ENCODE measurements at places on chromosomes 2 and 18.

- no peak for DNase-seq
These were observed 42.6 kb upstream of the SETBP1 start for GRCh38 chr18:44638034-44638540.

- no peak for DNase-seq
These were observed 52.2 kb downstream of the NRP2 start for GRCh38 chr2:205734436-205735037.

DNA sequence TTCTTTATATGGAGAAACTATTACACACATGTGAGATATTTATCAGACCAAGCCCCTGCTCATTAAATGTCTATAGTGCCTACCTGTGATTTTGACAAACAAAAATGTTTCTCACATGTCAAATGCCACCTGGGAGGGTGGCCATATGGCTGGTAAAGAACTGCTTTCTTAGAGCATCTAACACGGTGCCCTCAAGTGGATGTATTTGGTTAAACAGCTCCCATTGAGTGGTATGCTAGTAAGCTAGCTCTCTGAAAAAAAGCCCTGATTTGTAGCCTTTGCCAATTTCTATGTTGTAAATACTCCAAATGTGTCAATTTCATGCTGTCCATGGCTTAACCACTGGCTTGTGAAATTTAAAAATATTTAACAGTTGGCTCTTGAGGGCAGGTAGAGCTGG, 94.6 kb downstream of the PMAIP1 start:
- no peak for DNase-seq

DNA sequence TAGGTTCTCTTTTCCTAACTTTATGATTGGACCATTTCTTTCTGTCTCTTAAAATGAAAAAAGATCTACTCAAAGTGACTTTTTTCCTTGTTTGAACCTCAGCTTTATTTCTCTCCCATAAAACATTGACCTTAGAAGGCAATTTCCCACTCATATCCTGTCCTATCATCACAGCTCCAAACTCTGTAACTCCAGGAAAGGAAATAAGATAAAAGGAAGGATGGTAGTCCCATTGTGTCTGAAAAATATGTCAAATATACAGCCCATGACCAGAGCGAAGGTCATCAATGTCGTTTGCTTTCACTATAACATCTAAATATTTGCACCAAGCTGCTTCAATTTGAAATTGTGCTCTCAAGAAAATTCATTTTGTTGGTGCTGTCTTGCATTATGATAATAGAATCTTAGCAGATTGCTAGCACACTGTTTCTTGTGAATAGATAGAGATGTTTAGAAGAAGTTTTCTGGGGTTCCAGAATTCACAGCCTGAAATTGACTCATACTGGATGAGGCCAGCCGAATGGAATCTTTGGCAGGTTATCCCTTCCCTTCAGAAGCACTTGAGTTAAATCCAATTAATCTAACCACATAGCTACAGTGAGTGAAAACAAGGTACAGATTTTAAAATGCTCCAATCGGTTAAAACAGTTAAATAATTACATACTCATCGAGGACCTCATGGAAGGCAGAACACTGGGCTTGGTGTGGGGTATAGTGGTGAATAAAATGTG, 95.1 kb downstream of the CRIM1 start:
- DNase-seq: no peak

- DNase-seq: no peak
These were observed 98.7 kb downstream of the GRB14 start for GRCh38 chr2:164522561-164522981.

- peak; percentile 16 for DNase-seq
These were observed 50.0 kb downstream of the ANKMY1 start for GRCh38 chr2:240507778-240508251.

GRCh38 chr18:60549338-60549960, 176.9 kb upstream of the MC4R start:
- no peak for DNase-seq

GRCh38 chr2:72983500-72984161, 66.3 kb downstream of the EMX1 start:
- no peak for DNase-seq

- DNase-seq: no peak
These were observed 469.7 kb upstream of the FANCL start for GRCh38 chr2:58710795-58711279.

DNA sequence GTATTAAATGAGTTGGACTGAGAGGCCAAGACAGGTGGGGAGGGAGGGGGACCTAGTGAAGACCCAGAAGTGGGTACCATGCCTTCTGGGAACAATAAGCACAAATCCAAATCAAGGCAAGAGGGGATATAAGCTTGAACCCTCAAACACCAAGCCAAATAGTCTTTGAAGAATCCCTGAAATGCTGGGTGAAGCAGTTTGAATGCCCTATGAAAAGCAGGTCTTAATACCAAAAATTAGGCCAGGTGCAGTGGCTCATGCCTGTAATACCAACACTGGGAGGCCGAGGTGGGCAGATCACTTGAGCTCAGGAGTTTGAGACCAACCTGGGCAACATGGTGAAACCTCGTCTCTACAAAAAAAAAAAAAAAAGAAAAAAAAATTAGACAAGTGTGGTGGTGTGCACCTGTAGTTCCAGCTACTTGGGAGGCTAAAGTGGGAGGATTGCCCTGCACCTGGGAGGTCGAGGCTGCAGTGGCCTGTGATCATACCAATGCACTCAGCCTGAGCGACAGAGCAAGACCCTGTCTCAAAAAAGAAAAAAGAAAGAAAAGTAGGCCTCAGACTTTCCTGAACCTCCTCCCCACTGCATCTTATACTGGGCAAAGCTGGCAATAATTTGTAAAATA, 3.5 kb downstream of the PCBP1 start:
- no peak for DNase-seq

- DNase-seq: peak; percentile 47
These were observed 175.1 kb downstream of the ZFP36L2 start for GRCh38 chr2:43051338-43051737.

DNA sequence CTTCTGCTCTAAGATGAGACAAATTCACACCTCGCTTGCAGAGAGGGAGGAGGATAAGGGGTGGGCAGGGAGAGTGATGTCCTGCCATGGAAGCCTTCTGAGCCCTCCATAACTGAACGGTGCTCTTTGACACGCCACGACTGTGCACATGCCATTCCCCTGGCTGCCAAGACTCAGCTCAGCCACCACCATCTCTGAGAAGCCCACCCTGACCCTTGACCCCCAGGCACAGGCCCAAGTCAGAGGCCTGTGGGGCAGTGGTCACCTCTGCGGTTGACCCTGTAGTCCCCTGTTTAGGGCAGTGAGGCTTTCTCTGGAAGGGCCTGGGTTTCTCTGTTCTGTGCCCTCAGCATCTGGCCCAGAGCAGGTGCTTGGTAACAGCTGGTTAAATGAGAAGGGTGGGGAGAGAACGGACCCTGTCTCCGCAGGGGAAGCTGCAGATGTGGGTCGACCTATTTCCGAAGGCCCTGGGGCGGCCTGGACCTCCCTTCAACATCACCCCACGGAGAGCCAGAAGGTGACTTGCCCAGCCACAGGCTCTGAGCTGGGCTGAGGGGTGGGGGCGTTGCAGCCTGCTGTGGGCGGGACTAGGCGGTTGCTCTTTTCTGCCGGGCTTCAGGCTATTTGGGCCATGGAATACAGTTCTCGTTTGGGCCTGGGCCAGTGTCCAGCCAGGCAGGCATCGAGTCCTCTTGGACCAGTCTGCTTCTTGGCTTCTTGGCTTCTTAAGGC, 215.1 kb downstream of the DYSF start:
- DNase-seq: no peak

GRCh38 chr2:39587168-39587567, 78.5 kb upstream of the TMEM178A start:
- DNase-seq: no peak

GRCh38 chr2:59237311-59237710, 996.2 kb upstream of the FANCL start:
- no peak for DNase-seq

- no peak for DNase-seq
These were observed 40.9 kb downstream of the PDK1 start for GRCh38 chr2:172596776-172597175.

DNA sequence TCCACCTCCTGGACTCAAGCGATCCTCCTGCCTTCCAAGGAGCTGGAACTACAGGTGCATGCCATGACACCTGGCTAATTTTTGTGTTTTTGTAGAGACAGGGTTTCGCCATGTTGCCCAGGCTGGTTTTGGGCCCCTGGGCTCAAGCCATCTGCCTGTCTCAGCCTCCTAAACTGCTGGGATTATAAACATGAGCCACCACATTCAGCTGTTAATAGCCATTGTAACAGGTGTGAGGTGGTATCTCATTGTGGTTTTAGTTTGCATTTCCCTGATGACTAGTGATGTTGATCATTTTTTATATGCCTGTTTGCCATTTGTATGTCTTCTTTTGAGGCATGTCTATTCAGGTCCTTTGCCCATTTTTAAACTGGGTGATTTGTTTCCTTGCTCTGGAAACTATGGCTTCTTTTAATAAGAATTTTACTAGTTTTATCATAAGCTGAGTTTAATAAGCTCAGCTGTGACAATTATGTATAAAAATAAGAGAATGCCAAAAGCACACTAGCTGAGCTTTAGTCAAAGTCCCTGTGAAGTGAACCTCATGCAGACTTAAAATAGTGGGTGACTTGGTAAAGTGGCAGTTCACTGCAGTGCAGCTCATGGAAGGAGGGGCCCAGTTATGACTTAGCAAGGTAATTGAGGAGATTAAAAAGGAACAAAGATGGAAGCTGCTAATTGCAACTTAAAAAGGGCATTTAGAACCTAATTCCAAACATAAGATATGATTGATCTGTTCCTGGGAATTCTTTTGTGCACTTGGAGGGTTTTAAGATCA, 465.1 kb downstream of the TGIF1 start:
- DNase-seq: no peak

DNA sequence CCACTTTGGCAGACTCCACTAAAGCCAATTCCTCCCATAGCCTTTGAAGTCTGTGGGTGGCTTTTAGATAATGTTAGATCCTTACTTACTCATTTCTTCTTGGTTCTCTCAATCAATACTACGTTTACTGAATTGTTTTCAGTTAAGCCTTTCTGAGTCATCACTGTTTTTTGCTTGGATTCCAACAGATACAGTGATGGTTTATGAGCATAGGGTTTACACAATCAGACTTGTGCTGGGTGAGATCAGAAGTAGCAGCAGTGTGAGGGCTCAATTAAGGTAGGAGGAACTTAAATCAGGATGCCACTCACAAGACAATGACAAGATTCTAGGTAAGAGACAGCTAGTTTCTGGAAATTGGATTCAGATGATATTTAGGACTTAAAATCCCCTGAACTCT, 297.7 kb upstream of the DOK6 start:
- no peak for DNase-seq

GRCh38 chr2:31137211-31138036, 816 bp downstream of the GALNT14 start:
- peak; percentile 24 for DNase-seq

DNA sequence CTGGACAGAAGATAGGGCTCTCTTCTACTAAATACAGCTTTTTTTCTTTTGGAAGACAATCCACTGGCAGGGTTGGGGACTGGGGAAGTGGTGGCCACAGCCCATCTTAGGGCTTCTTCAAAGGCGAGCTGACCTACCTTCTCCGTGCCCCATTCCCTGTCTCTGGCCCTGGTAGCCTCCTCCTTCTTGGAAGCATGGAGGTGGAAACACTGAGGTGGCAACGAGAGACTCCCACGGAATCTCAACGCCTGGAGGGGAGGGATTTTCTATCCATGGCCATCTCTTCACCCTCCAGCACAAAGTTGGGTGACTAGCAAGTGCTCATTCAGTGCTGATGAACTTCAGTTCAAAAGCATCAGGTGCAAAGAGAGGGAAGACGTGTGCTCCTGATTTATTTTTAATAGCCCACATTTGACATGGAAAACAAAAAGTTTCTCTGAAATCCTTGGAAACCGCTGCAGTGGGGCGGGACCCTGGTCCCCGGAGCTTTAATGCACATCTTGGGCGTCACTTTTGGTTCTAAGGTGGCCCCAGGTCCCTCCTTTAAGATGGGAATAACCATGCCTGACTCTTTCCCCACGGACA, 633 bp upstream of the ARMC9 start:
- DNase-seq: no peak

- DNase-seq: no peak
These were observed 5.2 kb downstream of the UGT1A7 start for GRCh38 chr2:233686928-233687327.

DNA sequence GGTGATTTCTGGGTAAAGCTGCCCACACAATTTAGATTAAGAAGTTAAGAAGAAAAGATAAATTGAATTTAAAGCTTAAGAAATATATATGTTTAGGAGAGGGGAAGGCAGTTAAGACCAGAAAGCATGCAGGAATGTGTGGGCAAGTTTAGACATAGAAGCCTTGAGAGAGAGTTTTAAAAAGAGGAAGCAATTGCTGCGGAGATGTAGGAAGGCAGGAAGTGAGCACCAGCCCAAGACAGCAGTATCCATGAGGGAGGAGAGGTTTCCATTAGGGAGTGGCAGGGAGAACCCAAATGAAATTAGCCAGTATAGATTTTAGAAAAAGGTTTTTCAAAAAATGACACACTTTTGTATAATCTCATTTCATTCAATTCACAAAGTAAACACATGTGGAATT, 24.3 kb downstream of the DSC2 start:
- no peak for DNase-seq

- no peak for DNase-seq
These were observed 409.2 kb upstream of the HS6ST1 start for GRCh38 chr2:128727914-128728313.

DNA sequence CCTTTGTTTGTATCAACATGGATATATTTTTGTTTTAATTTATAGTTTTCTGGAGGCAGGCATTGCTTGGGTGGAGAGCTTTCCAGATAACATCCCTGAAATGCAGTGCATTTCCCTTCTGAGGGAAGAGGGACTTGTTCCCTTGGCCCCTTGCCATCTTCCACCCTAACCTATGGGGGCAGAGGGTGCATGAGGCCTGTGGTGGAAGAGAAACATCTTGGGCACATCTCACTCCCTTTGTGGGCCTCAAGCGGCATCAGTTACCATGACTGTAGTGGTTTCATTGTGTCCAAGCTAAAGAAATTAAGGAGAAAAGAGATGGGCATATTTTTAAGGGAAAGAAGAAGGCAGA, 5.3 kb upstream of the RPL37A start:
- DNase-seq: no peak

GRCh38 chr18:34550902-34551301, 159.2 kb upstream of the DTNA start:
- no peak for DNase-seq

DNA sequence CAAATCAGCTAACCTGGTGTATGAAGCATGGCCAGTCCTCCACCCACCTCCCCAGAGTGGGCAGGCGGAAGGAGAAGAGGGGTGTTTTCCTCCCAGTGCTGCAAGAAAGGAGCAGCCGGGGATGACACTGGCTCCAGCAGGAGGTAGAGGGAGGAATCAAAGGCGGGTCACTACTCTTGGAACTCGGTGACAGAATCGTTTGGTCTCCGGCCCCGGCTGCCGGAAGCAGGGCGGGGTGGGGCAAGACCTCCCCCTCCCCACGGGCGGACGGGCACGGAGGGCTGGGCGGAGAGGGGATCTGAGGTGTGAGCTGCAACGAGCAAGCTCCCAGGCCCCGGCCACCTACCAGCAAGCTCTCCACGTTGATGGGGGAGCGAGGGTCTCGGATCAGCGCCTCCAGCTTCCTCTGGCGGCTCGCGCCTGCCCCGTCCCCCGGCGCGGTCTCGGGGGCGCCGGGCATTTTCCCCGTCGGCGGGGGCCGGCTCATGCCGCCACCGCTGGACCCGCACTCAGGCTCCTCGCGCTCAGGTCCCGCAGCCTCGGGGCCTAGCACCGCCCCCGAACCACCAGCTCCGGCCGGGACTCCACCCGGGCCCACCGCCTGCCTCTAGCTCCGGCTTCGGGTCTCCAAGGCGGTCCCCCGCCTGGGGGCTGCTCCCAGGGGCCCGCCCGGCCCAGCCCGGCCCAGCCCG, 640 bp downstream of the ROCK2 start:
- peak; percentile 59 for DNase-seq

- no peak for DNase-seq
These were observed 1100.2 kb downstream of the CBLN2 start for GRCh38 chr18:71443706-71444480.
